Bronchial epithelial cell (primary cell): ENCODE measurements at places on chromosomes 3 and 15. TPM values are rescaled to one million over a fixed set of nuclear protein-coding genes. Genes with fewer than 3 reads are reported as not detected.
A peak's percentile ranks its signal among the peaks of the same experiment; 100 is the strongest.

GRCh38 chr3:114332342-114333179 is 38.7 kb downstream of the TIGIT start:
- no peak for DNase-seq

GRCh38 chr3:170522201-170522600 is 63.7 kb downstream of the SLC7A14 start:
- DNase-seq: no peak

Gene SEMA5B
- under 0.01 and 0.38 TPM in 2 replicates for total RNA-seq

- no peak for DNase-seq
These were observed 34.6 kb upstream of the CDIN1 start for GRCh38 chr15:36544518-36545466.

DNA sequence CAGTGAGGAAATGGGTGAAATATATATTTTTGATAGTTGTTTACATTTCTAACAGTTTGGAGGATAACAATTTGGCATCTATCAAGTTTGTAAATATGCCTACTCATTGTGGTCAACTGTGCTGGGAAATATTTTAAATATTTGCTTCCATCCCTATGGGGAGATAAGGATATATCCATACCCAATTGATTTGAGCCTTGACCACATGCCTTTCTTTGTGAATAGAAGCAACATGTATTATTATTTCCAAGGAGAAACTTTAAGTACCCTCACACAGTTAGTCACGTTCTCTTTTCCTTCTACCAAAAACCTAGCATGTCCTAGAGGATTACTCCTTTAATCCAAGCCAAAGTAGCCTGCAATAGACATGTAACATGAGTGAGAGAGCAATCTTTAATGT is 245.4 kb upstream of the CBLB start:
- DNase-seq: no peak

GRCh38 chr3:187322291-187322690 is 30.8 kb upstream of the MASP1 start:
- DNase-seq: no peak

DNA sequence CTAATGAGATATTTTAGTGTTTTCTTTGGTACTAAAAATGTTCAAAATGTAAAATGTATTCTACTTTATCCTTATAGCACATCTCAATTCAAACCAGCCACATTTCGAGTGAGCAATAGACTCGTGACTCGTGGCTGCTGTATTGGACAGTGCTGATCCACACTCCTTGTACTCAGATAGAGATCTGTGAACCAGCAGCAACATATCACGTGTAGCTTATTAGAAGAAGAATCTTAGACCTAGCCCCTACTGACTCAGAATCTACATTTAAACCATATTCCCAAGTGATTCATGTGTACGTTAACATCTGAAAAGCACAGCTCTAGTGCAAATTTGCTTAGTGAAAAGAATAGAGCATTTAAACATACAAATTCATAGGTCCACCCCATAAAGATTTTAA is 130.9 kb downstream of the IL1RAP start:
- DNase-seq: no peak

DNA sequence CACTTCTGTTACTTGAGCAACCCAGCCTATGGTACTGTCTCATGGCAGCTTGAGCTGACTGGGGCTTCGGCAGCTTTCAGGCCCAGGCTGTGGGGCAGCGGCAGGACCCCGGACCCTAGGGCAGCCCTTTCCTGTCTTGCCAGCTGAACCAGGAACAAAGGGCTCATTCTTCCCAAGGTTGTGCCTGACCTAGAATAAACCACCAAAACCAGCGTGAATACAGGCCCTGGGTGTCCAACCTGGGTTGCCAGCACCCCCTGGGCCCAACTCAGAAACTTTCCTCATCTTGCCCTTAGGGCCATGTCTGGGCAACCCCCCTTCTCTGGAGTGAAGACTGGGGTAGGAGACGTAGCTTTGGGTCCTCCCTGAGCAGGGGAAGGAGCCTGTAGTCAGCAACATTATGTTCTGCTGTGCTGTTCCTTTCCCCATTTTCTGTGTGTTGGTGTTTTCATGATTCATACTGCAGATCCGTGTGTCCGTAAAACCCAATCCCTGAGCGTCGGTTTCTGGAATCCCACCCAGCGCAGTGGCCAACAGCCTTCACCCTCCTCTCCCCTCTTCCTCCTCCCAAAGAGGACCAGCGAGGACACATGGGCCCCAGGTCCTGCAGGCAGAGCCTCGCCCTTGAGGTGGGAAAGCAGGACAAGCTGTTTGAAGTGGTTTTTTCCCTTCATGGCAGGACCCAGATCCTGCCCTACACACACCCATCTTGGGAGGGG is 33.5 kb downstream of the TKT start:
- DNase-seq: no peak

GRCh38 chr3:19688767-19689166 is 245.2 kb downstream of the EFHB start:
- DNase-seq: no peak

Gene GHRL
- total RNA-seq: 0.13 TPM in 1 of 2 replicates, not detected in the other

- peak; percentile 80 for DNase-seq
These were observed 3.7 kb downstream of the NME9 start for GRCh38 chr3:138325990-138326389.

- peak; percentile 64 for DNase-seq
These were observed 378.6 kb upstream of the MCTP2 start for GRCh38 chr15:93852761-93853160.

- DNase-seq: no peak
These were observed 8.8 kb downstream of the LINGO1 start for GRCh38 chr15:77623755-77624524.

- DNase-seq: peak; percentile 21
These were observed 16.8 kb upstream of the MCCC1 start for GRCh38 chr3:183116025-183116614.

DNA sequence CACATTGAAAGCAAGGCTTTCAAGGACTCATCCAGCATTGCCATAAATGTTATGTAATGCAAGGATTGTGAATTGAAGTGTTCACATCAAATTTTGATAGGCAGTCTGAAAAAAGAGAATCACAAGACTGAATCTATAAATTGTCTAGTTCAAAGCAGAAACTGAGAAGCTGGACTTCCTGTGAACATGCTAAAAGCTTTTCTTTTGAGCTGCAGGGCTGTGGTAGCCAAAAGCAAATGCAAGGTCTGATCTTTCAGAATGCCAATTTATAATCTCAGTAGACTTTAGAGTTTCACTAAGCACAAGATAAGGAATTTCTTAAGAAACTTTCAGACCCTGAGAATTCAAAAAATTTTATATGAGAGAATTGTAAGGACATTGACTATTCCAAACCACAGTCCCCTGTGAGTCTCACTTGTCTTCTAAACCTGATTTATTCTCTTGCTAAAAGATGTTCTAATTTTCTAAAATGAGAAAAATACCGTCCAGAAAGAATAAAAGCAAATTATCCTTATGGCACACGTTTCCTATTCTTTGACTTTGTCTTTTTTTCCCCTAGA is 1700.3 kb downstream of the OTOL1 start:
- DNase-seq: no peak

Gene DYNC1LI1
- total RNA-seq: 24.5 and 26.1 TPM in 2 replicates
